GM23248 (cell line): ENCODE measurements at places on chromosomes 13 and 19. TPM values are rescaled to one million over a fixed set of nuclear protein-coding genes. Genes with fewer than 3 reads are reported as not detected.

GRCh38 chr19:41478875-41479756 lies 36.2 kb downstream of the ERICH4 start:
- no peak for DNase-seq
- no peaks in the 10 kb centered on the region for H3K4me1 ChIP-seq
- H3K27me3 ChIP-seq = peaks cover 17% of the 10 kb centered on the region

DNA sequence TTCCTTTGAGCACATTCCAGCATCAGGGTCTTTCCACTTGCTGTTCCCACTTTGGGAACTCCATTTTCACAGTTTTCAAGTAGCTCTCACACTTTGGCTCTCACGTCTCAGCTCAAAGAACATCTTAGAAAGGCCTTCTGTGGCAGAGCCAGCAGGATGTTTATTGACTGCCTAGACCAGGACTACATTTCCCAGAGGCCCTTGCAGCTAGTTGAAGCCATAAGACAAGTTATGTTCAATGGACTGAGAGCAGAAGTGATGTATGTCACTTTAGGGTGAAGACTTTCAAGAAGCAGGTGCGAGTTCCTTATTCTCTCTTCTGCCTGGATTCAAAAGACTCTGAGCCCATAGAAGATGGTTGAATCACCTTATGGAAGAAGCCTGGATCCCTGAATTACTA lies 4.3 kb upstream of the HAUS5 start:
- no peak overlapping the region for H3K27ac ChIP-seq
- no peaks in the 10 kb centered on the region for H3K4me1 ChIP-seq
- no peak overlapping the region for H3K4me3 ChIP-seq
- no peaks in the 10 kb centered on the region for H3K36me3 ChIP-seq
- H3K27me3 ChIP-seq = no peaks in the 10 kb centered on the region

DNA sequence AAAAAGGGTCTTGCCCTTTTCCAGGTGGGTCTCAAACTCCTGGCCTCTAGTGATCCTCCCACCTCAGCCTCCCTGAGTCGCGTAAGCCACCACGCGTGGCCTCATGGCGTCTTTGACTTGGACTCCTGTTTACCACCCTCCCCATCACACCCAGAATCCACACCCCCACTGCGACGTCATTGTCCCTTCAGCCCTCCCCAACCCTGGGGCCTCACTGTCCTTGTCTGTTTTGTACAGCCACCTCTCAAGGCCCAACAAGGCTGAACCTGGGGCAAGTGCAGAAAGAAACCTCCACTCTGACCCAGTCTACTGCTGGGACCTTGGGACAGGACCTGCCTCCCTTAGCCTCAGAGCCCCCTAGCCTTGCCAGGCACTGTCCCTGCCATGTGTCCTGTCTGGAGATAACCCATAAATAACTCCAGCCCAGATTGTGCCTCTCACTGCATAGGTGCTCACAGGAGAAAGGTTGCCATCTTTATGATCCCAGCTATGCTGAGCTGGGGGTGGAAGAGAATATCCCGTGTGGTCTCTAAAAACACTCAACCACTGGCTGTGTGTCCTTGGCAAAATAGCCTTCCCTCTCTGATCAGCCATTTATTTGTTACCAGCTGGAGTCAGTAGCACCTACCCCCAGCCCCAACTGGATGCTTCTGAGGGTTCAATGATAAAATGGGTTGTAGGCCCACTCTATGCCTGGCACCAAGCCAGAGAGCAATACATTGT lies 1.8 kb upstream of the IFI30 start:
- H3K27ac ChIP-seq = no peak overlapping the region
- no peak for DNase-seq
- peaks cover 2% of the 10 kb centered on the region; the same call in 1 of the 2 replicates for H3K36me3 ChIP-seq
- H3K4me3 ChIP-seq = no peak overlapping the region

DNA sequence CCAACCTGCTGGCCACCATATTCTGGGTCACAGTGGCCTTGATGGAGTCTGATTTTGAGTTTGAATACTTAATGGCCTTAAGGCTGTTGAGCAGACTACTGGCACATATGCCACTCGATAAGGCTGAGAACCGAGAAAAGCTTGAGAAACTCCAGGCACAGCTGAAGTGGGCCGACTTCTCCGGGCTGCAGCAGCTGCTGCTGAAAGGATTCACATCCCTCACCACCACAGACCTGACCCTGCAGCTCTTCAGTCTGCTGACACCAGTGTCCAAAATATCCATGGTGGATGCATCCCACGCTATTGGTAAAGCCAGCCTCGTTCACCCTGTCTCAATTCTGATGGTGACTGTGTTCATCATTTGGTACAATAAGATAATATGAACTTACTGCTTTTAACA lies 77.5 kb downstream of the ZAR1L start:
- peaks cover 6% of the 10 kb centered on the region; the same call in 1 of the 2 replicates for H3K36me3 ChIP-seq
- H3K27ac ChIP-seq = no peak overlapping the region
- H3K4me3 ChIP-seq = no peak overlapping the region
- H3K4me1 ChIP-seq = no peaks in the 10 kb centered on the region

Gene MCEMP1
- not detected in 2 replicates for total RNA-seq

DNA sequence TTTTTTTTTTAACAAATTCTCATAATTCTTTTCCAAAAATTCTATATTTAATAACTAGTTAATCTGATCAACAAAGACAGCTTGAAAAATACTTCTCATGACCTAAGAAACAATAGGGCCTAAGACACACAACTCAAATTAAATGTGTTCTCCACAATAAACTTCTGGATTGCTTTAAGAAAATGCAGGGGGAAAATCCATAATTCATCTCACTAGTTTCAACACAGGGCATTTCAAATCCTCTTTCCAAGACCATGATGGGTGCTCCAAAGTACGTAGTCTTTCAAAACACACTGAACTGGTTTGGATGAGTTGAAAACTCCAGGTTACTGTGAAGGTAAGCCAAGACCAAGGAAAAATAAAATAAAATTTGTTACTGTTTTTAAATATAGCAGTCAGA lies 62.6 kb downstream of the DCLK1 start:
- H3K27me3 ChIP-seq = peaks cover 9% of the 10 kb centered on the region
- no peak overlapping the region for H3K27ac ChIP-seq
- no peak for DNase-seq

Gene ZIM2
- total RNA-seq = not detected in 2 replicates

DNA sequence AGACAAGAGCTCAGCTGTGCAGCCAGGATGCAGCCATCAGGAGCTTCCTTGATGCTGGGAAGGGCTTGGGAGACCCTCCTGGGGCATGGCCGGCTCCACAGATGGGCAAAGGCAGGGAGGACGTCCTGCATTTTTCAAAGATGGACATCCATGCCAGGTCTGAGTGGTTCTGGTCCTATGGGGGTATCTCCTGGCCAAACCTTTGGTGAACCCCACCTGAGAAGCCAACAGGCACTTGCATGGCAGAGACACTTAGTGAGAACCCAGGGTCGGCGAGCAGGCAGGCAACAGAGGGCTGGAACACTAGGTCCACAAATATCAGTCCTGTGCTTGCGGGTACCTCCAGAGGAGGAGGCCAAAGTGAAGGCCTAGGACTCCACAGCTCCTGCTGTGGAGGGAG lies 70.0 kb downstream of the KCTD15 start:
- H3K36me3 ChIP-seq = no peaks in the 10 kb centered on the region
- DNase-seq = no peak
